ENCODE measurements at places on chromosomes 7 and 10.

- no peak for DNase-seq
These were observed 42.1 kb downstream of the NOD1 start for GRCh38 chr7:30436518-30436917.

DNA sequence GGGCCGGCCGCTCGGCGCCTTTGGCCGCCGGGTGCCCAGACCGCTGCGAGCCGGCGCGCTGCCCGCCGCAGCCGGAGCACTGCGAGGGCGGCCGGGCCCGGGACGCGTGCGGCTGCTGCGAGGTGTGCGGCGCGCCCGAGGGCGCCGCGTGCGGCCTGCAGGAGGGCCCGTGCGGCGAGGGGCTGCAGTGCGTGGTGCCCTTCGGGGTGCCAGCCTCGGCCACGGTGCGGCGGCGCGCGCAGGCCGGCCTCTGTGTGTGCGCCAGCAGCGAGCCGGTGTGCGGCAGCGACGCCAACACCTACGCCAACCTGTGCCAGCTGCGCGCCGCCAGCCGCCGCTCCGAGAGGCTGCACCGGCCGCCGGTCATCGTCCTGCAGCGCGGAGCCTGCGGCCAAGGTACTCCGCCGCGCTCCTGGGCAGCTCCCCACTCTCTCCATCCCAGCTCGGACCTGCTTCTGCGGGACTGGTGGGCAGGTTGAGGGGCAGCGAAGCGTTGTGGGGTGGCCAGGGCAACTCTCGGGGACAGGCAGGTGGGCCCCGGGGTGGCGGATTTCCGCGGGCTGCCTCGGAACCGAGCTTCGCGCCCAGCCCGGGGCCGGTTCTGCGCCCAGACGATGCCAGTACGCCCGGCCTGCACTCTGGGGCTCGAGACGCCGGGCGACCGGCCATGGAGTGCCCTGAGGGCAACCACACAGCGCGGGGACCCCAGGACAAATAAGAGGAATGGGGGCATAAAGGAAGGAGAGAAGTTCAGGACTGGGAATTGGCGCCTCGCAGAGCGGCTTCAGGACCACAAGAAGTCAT, 578 bp downstream of the HTRA1 start:
- no peak for DNase-seq

- no peak for DNase-seq
These were observed 131.7 kb downstream of the RTKN2 start for GRCh38 chr10:62136931-62137330.

DNA sequence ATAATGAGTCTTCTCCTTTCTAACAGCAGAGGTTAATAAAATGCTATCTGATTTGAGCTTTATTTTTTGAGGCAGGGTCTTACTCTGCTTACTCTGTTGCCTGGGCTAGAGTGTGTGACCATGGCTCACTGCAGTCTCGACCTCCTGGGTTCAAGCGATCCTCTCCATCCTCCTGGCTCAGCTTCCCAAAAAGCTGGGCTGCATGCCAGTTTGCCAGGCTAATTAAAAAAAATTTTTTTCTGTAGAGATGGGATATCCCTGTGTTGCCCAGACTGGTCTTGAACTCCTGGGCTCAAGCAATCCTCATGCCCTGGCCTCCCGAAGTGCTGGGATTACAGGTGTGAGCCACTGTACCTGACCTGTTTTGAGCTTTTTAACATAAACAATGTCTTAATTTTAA, 56.7 kb downstream of the SCD start:
- no peak for DNase-seq

DNA sequence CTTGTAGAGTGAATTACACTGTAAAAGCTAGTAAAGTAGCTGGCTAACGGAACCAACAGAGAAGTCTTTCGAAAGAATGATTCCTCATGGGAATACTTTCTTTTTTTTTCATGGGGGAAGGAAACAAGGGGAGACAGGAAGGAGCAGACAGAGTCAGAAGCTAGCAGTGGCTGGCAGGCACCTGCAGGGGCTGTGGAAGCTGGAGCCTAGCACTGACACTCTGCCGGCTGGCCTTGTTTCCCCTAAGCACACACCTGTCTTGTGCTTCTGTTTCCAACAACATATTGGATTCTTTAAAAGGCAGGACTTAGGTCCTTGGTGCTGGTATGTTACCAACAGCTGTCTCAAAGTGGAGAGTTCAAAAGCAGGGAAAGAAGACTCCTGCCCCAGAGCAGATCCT, 24.7 kb downstream of the NOD1 start:
- DNase-seq: no peak

- no peak for DNase-seq
These were observed 266.2 kb downstream of the CREB5 start for GRCh38 chr7:28678431-28678965.

- no peak for DNase-seq
These were observed 286.0 kb downstream of the RNLS start for GRCh38 chr10:88297103-88297502.

DNA sequence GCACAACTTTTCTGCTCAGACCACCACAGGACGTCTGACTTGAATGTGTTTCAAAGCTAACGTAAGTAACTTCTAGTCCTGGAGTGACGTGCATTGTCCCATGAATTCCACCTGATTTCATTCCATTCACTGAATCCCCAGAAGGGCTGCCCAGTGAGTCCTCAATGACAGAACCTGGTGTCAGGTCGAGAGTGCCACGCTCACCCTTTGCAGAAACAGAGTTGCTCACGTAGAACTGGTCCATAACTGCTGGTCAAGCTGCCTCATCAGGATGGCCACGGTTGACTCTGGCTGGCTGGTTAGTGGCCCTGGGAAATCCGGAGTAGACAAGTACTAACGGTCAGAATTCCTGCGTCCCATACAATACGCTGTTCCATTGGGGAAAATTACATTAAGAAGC, 50.6 kb upstream of the UBE3C start:
- no peak for DNase-seq

DNA sequence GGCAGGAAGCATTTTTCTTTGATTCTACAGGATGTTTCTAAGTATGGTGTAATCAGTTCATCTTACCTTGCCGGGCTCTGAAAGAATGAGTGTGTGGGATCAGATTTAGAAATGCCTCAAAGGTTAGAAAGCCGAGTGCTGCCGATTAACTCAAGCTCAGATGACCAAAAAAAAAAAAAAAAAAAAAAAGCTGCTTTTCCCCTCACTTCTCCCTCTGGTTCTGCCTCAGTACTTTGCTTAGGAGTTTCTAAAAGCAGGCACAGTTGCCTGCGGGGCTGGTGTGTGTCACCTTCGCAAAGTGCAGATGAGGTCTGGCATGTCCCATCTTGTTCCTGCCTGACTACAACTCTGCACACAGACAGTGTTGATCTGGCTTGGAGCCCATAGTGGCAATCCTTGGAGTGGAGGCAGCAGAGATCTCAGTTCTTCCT, 47.0 kb downstream of the KIAA1217 start:
- no peak for DNase-seq

DNA sequence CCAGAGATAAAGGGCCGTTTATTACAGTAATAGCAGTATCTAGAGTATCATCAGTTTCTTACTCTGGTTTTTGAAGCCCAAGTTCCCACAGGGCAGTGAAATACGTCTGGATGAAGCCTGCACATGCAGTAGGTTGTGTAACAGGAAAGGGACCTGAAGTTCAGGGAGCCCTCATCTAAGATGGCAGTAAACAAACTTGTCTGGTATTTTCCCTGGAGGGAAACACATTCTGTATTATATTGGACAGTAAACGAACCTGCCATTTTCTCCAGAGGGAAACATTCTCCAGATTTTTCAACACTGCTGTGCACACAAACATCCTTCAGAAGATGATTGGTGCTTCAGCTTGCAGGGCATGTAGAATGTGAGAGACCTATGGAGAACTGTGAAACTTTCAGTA, 189.9 kb downstream of the TFEC start:
- DNase-seq: no peak

DNA sequence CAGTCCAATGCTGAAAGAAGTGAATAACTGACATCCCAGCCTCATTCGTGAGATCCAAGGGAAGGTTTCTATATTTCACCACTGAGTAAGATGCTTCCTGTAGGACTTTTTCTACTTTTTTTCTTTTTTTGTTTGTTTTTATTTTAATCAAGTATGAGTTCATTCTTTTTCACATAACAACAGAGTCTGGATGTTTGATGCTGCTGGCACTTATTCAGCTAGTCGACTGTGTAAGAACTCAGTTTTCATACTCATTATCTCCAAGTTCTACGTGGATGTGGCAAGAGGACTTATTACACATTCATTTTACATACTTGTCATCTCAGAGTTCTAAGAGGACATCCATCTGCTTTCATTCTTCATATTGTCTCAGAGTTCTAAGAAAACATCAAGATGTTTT, 86.9 kb downstream of the CPXM2 start:
- no peak for DNase-seq

- DNase-seq: no peak
These were observed 74.5 kb upstream of the LEP start for GRCh38 chr7:128166603-128167041.

- DNase-seq: no peak
These were observed 38.7 kb upstream of the NRBF2 start for GRCh38 chr10:63094405-63094804.

GRCh38 chr10:62381385-62382102, 7.4 kb downstream of the ZNF365 start:
- peak; percentile 57 for DNase-seq

GRCh38 chr10:131824371-131825149, 76.2 kb upstream of the PPP2R2D start:
- DNase-seq: no peak

- DNase-seq: no peak
These were observed 166.4 kb downstream of the CHN2 start for GRCh38 chr7:29360633-29361625.

DNA sequence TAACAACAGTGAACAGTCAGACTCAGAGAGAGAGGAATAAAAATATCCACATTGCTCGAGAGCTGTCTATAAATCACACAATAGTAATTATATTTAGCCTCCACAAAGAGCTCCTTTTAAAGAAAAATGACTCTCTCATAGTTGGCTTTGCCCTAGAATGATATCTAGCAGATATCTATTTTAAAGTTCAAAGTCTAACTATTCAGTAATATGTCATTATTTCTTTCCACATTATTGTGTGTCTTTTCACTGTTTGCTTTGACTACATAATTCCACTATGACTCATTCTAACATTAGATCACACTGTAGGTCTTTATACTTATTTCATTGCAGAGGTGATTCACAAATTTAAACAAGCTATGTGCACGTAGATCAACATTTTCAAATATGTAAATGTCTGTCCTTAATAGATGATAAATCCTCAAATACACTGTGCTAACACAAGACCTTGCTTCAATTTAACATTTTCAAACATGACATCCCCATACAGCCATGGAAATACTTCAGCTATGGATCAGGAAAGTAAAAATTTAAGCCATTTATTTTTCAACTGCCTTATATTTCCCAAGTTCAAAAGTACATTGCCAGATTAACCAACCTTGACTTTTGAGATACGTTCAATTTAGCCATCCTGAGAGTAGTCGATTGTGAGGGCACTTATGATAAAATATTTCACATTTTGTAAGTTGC, 99.9 kb upstream of the AKR1E2 start:
- no peak for DNase-seq

DNA sequence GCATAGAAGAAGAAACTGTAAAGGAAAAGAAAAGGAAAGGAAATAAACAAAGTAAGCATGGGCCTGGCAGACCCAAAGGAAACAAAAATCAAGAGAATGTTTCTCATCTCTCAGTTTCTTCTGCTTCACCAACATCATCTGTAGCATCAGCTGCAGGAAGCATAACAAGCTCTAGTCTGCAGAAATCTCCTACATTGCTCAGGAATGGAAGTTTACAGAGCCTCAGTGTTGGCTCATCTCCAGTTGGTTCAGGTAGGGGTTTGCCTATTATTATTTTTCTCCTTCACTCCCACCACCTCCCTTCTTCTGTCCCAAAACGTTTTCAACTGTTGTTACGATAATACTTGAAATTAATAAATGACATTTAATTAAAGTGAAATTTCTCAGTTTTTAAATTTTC, 139.6 kb downstream of the MLLT10 start:
- DNase-seq: no peak

GRCh38 chr10:73589563-73590126, 1.5 kb downstream of the USP54 start:
- peak; percentile 92 for DNase-seq

DNA sequence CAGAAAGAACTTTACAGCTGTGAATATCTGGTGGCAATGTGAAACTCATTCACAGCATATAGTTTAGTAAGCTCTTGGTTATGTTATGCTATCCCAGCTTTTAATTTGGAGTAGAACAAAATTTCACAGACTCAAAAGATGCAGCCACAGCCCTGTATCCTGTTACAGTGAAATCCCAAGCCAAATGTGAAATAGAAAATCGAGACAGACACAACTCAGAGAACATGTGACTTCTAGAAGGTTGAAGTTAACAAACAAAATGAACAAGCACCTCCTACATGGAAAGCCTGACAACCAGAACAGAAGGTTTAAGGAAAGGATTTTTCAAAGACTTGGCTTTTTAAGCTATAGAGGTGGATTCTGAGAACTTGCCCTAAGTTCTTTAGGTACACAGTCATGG, 39.6 kb downstream of the JAZF1 start:
- DNase-seq: no peak

DNA sequence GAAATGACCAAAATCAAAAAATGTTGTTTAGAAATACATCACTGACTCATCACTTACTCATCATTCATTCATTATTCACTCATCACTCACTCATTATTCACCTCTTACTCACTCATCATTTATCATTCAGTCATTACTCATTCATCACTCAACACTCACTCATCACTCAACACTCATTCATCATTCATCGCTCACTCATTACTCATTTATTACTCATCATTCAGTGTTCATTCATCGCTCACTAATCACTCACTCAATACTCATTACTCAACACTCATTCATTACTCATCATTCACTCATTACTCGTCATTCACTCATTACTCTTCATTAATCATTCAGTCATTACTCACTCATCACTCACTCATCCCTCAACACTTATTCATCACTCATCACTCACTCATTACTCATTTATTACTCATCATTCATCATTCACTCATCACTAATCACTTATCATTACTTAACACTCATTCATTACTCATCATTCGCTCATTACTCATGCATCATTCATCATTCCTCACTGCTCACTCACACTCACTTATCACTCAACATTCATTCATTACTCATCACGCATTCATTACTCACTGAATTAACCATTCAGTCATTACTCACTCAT, 238.5 kb downstream of the ADARB2 start:
- peak; percentile 35 for DNase-seq
